Left lung (tissue), 14 donors: ENCODE measurements at places on chromosomes 4 and X. TPM values are rescaled to one million over a fixed set of nuclear protein-coding genes. Genes with fewer than 3 reads are reported as not detected.

DNA sequence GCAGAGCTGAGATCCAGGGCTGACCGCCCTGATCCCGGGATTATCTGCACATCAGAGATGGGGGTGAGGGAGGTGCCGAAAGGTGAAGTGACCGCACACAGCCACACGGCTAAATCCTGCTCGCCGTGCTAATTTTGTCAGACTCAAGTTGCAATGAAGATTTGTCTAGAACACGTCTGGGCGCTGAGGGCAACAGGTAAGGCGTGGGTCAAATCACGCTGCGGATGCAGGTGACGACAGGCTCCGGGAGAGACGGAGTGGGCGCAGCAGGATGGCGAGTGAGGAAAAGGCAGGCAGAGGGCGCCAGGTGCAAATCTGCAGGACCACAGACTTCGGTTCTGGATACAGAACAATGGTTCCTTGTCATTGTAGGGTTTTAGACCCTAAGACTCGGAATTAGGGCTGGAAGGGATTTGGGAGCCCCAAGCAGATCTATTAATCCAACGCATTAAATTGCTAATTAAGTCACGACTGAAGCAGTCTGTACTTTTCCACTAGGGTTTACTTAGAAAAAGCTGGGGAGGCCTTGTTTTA lies 1.9 kb upstream of the TBC1D14 start:
- H3K36me3 ChIP-seq, result no peaks in the 10 kb centered on the region
- no peak overlapping the region for H3K27ac ChIP-seq
- peaks cover 14% of the 10 kb centered on the region for H3K27me3 ChIP-seq

GRCh38 chr4:123170843-123171242 lies 225.8 kb upstream of the SPRY1 start:
- H3K4me3 ChIP-seq, result no peak overlapping the region
- no peaks in the 10 kb centered on the region for H3K4me1 ChIP-seq
- no peak overlapping the region for H3K27ac ChIP-seq
- no peaks in the 10 kb centered on the region for H3K27me3 ChIP-seq
- no peaks in the 10 kb centered on the region for H3K36me3 ChIP-seq
- DNase-seq, result no peak

DNA sequence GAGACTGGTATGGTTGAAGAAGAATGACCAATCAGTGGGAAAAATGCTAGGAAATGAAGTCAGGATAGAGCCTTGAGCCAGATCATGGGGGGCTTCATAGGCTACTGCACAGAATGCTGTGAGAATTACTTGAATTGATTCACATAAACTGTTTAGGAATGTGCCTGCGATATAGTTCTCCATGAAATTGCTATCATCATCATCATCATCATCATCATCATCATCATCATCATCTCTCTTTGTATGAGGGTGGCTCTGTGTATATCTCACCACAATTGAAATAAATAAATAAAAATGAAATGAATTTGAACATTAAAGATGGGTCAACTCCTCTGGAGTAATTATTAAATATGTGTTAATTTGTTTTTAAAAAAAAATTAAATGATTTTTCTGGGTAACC lies 148.6 kb upstream of the LEF1 start:
- H3K4me3 ChIP-seq, result no peak overlapping the region
- no peak overlapping the region for H3K27ac ChIP-seq
- DNase-seq, result no peak
- H3K36me3 ChIP-seq, result no peaks in the 10 kb centered on the region
- H3K27me3 ChIP-seq, result no peaks in the 10 kb centered on the region

DNA sequence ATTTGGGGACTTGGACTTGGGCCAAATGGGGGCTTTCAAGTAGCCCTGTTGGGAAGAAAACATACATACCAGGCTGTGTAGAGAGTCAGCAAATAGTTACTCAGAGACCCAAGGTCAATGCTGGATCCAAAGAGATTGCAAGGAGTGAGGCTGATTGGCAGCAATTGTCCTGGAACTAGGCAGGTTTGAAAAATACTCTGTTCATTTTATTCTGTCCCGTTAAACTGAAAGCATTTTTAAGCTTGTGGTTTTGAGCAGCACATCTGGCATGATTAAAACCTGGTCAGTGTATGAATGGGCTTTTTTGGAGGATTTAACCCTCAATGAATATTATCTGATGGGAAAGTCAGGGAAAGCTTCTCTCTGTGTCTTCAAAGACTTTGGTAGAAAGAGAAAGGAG lies 294.3 kb upstream of the BOD1L1 start:
- H3K4me1 ChIP-seq, result no peaks in the 10 kb centered on the region
- no peaks in the 10 kb centered on the region for H3K27me3 ChIP-seq
- H3K27ac ChIP-seq, result no peak overlapping the region
- H3K36me3 ChIP-seq, result no peaks in the 10 kb centered on the region
- no peak for DNase-seq

DNA sequence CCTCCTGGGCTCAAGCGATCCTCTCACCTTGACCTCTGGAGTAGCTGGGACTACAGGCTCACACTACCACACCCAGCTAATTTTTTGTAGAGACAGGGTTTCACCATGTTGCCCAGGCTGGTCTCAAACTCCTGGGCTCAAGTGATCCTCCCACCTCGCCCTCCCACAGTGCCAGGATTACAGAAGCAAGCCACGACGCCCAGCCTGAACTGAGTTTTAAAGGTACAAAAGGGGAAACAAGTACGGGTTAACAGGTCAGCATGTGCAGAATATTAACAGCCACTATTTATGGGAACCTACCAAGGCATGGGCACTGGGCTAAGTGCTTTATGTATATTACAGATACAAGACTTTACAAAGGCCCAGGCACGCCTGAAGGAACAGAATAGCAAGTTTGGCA lies 164.3 kb upstream of the GPC4 start:
- no peak overlapping the region for H3K27ac ChIP-seq
- no peaks in the 10 kb centered on the region for H3K4me1 ChIP-seq
- no peaks in the 10 kb centered on the region for H3K36me3 ChIP-seq
- no peak overlapping the region for H3K4me3 ChIP-seq
- DNase-seq, result no peak
- H3K27me3 ChIP-seq, result no peaks in the 10 kb centered on the region

GRCh38 chrX:38371641-38372040 lies 19.2 kb downstream of the OTC start:
- no peaks in the 10 kb centered on the region for H3K4me1 ChIP-seq
- no peaks in the 10 kb centered on the region for H3K36me3 ChIP-seq
- DNase-seq, result no peak
- no peak overlapping the region for H3K27ac ChIP-seq
- no peak overlapping the region for H3K4me3 ChIP-seq

DNA sequence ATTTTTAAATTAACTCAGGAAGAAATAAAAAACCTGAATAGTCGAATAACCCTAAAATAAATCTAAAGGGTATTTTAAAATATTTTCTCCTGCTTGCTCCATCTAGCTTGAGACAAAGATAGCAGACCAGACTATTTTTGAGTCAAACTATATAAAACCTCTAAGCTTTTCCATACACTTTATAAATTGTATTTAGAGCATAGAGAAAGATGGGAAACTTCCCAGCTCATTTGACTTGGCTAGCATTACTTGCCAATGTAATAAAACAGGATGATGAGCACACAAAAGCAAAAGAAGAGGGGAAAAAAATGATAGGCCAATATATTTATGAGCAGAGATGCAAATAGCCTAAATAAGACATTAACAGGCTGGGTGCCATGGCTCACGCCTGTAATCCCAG lies 117.1 kb downstream of the ANAPC4 start:
- H3K36me3 ChIP-seq, result no peaks in the 10 kb centered on the region
- H3K4me1 ChIP-seq, result no peaks in the 10 kb centered on the region
- no peak overlapping the region for H3K27ac ChIP-seq

DNA sequence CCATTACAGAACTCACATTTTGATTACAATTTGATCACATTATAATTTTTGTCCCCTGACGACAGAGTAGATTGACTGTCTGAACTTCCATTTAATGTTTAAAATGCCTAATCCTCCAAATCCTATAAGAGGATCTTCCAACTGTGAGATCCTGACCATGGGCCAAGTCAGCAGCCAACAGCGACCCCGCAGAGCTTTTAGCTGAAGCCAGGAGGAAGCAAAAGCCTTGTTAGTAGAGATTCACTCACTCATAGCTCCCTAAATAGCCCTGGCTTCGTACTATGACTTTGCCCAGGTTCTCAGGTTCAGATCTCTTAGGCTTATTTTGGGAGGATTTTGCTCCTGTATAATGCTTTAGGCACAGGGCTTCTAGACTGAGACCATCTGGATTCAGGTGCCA lies 413.1 kb downstream of the NKX6-1 start:
- no peak for DNase-seq
- no peaks in the 10 kb centered on the region for H3K36me3 ChIP-seq
- no peak overlapping the region for H3K27ac ChIP-seq
- no peaks in the 10 kb centered on the region for H3K27me3 ChIP-seq

- H3K36me3 ChIP-seq, result no peaks in the 10 kb centered on the region
- H3K27me3 ChIP-seq, result no peaks in the 10 kb centered on the region
- H3K27ac ChIP-seq, result no peak overlapping the region
- no peak for DNase-seq
- no peaks in the 10 kb centered on the region for H3K4me1 ChIP-seq
- no peak overlapping the region for H3K4me3 ChIP-seq
These were observed 331.9 kb upstream of the SFRP2 start for GRCh38 chr4:154120690-154121345.

- no peaks in the 10 kb centered on the region for H3K36me3 ChIP-seq
- DNase-seq, result no peak
- no peak overlapping the region for H3K27ac ChIP-seq
These were observed 61.4 kb downstream of the PAPSS1 start for GRCh38 chr4:107658400-107659336.

- H3K4me1 ChIP-seq, result no peaks in the 10 kb centered on the region
- H3K4me3 ChIP-seq, result no peak overlapping the region
- DNase-seq, result no peak
- H3K27me3 ChIP-seq, result no peaks in the 10 kb centered on the region
These were observed 1026.7 kb upstream of the TENM3 start for GRCh38 chr4:181216501-181216900.

- no peak overlapping the region for H3K4me3 ChIP-seq
- no peaks in the 10 kb centered on the region for H3K36me3 ChIP-seq
These were observed 142.5 kb downstream of the CHIC2 start for GRCh38 chr4:53921856-53922255.

GRCh38 chrX:34300871-34301270 lies 168.8 kb upstream of the FAM47A start:
- no peak overlapping the region for H3K4me3 ChIP-seq
- no peaks in the 10 kb centered on the region for H3K36me3 ChIP-seq
- H3K27me3 ChIP-seq, result no peaks in the 10 kb centered on the region
- no peak for DNase-seq

- H3K27ac ChIP-seq, result no peak overlapping the region
- H3K36me3 ChIP-seq, result no peaks in the 10 kb centered on the region
- no peaks in the 10 kb centered on the region for H3K4me1 ChIP-seq
- no peak overlapping the region for H3K4me3 ChIP-seq
- no peak for DNase-seq
These were observed 23.9 kb upstream of the CENPU start for GRCh38 chr4:184757810-184758209.

GRCh38 chrX:12814420-12814819 lies 23.2 kb downstream of the PRPS2 start:
- no peaks in the 10 kb centered on the region for H3K36me3 ChIP-seq
- H3K27me3 ChIP-seq, result no peaks in the 10 kb centered on the region
- no peak overlapping the region for H3K27ac ChIP-seq
- H3K4me1 ChIP-seq, result no peaks in the 10 kb centered on the region
- DNase-seq, result peak; percentile 56

- H3K36me3 ChIP-seq, result no peaks in the 10 kb centered on the region
- no peaks in the 10 kb centered on the region for H3K4me1 ChIP-seq
- H3K27ac ChIP-seq, result no peak overlapping the region
- DNase-seq, result no peak
These were observed 1555.5 kb upstream of the IGFBP7 start for GRCh38 chr4:58665649-58666048.

Gene C4orf50
- total RNA-seq, result 0.10 TPM

Gene BTK
- 17.9 TPM for total RNA-seq

Gene ZMAT1
- 3.3 TPM for total RNA-seq

Gene KIAA1210
- total RNA-seq, result 0.06 TPM

Gene NLGN3
- total RNA-seq, result 1.0 TPM

Gene TRIM75
- total RNA-seq, result not detected

Gene CSAG3
- not detected for total RNA-seq

Gene ARHGAP10
- total RNA-seq, result 25.4 TPM
